ENCODE measurements at places on chromosomes 3 and 15.

- DNase-seq = no peak
Measured at GRCh38 chr3:184737063-184737462, 25.2 kb upstream of the MAGEF1 start.

- DNase-seq = no peak
Measured at GRCh38 chr3:53495146-53495519, 722 bp downstream of the CACNA1D start.

DNA sequence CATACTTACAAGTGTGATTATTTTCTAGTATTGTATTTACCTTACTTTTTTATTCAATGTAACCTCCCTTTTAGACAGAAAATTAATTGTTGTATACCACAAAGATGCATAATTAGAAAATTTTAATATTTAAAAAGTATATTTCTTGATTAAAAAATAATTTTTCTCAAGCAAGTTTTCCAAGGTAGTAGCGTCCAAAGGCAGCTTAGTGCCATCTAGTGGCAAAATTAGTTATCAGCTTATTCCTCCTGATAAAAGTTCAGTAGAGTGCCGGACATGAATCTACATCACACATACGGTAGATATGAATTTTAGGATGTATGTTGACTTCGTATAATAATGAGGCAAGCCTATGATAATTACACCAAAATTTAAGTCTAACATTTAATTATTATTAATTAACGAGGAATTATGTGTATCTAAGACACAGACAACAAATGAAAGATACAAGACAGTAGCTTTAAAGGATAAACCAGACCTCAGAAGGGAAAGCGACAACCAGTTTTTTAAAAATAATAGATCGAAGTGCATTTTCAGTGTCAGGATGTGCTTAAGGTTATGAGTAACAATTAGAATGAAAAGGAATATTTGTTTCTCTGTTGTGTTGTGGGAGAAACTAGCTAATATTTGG lies 405.9 kb downstream of the ROBO1 start:
- DNase-seq = peak; percentile 38

DNA sequence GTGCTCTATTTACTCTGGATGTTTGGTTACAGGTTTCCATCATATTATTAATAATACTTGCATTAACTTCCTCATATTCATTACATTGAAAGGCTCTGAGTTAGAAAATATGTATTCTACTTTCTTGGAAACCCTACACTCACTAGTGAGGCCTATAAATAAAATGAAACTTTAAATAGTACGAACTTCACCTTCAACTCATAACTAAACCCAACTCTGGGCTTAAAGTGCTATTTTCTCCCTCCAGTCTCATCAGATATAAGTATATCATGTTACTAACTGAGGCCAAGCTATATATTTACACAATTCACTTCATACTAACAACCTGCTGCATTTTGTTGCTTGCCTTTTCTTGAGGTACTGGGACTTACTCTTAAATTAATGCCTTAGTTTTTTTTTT lies 306.7 kb downstream of the TIGIT start:
- DNase-seq = no peak

- DNase-seq = peak; percentile 84
Measured at GRCh38 chr3:124928333-124929202, 6.0 kb downstream of the MUC13 start.

- DNase-seq = no peak
Measured at GRCh38 chr3:185988816-185989175, 51.0 kb upstream of the TRA2B start.

- DNase-seq = no peak
Measured at GRCh38 chr3:52310861-52311575, 5.1 kb upstream of the DNAH1 start.

DNA sequence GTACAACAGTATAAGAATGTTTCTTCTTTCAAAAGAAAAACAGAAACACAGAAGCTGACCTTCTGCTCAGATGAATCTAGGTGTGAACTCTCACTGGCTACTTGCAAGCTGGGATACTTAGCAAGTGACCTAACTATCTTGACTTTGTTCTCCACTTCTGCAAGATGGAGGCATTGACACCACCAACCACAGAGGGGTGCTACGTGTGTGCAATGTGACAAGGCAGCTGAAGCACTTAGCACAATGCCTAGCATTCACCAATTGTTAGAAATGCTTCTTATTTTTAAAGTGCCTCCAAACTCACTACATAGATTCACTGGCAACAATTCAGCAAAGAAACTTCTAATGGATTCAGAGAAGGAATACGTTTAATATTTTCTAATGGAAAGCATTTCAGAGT lies 331.4 kb upstream of the WNT5A start:
- DNase-seq = no peak

DNA sequence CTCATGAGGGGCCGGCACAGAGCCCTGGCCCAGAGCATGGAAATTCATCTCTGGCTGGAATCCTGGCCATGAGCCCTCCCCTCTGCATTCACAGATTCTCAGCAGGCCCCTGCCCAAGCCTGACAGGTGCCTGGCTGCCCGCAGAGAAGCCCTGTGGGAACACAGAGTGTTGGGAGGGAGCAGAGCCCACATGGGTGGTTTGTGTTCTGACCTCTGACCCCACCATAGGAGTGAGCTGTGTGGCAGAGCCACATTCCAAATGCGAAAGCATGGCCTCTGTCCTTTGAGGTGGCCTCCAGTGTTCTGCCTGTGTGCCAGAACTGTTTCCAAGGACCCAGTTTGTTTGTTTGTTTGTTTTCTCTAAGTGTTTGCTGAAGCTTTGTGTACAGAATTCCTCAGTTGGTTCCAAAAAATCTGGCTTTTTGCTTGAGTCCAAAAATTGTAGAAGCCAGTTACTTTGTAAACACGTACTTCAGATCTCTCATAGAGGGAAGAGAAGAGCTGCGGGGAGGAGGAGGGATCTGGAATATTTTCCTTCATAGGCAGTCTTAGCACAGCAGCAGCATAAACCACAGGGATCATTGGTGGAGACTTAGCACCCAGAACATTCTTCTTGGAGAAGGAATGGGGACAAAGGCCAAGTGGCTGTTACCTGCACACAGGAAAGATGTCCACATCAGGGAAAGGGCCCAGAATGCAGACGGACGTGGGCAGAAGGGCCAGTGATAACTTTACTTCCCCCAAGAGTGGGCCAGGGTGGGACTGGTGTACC lies 36.0 kb downstream of the GRAMD2A start:
- DNase-seq = no peak

DNA sequence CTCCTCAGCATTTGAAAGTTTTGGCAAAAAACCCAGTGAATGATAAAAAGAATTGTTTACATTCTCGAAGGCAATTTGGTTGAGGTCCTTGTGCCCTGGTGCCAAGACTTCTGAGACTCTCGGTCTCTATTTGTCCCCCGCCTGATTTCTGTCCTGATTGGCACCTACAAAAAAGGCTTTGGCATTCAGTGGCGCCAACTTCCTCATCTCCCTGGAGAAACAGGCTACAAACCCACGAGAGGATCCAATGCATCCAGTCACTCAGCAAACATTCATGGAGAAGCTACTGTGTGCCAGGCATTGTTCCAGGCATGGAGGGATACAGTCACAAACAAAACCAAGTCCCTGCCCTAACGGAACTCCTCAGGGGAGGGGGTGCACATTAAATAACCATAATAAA lies 42.7 kb downstream of the HES1 start:
- DNase-seq = no peak

GRCh38 chr3:24156466-24156865 lies 211.4 kb downstream of the NR1D2 start:
- no peak for DNase-seq

DNA sequence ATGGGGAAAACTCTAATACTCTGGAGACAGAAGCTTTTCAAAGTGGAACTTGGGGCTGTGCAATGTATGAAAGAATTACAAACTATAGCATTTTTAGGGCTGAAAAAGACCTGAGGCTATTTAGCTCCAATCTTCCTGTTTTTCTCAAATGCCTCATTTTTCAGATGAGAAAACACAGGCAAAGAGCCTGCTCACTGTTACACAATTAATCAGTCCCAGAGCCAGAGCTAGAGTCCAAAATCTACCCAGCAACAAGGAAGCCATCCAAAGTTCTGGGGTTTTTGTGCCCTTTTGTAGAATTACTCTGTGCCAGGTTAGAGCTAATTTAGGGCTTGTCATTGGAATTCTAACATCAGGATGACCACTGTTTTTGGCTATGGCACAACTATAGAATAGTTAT lies 45.5 kb downstream of the GPR149 start:
- DNase-seq = no peak

- no peak for DNase-seq
Measured at GRCh38 chr15:79403501-79403900, 28.6 kb upstream of the MINAR1 start.

- no peak for DNase-seq
Measured at GRCh38 chr3:129654131-129654530, 47.7 kb upstream of the PLXND1 start.
